ENCODE measurements at places on chromosomes 16 and 17. TPM values are rescaled to one million over a fixed set of nuclear protein-coding genes. Genes with fewer than 3 reads are reported as not detected.

GRCh38 chr16:75028544-75029135 lies 29.8 kb downstream of the ZNRF1 start:
- no peak for DNase-seq

Gene KRT23
- 0.16 TPM for polyA plus RNA-seq

Gene NME3
- 20.7 TPM for polyA plus RNA-seq

GRCh38 chr16:47377154-47377553 lies 83.7 kb downstream of the ITFG1 start:
- DNase-seq: no peak

DNA sequence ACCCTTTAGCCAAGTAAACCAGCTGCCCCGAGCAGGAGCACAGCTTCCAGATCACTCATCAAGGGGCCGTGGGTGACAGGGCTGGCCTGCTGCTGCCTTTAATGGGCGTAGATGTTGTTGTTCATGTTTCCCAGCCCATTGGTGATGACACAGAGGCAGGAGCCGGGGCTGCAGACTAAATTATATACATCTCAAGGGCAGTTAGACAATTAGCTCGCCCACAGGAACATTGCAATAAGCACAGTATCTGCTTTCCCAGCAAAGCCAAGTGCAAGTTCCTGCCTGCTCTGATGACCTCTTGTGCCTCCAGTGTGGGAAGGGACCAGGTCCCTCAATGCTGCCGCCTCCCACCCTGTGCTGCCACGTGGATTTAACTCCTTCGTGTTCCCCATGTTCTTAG lies 485.8 kb downstream of the MAF start:
- DNase-seq: no peak

Gene RNF112
- polyA plus RNA-seq: 3.7 TPM

GRCh38 chr17:74274060-74274708 lies at the start of gene DNAI2:
DNAI2 (plus strand) TSS chr17:74274234; CDS start chr17:74281818, 7,584 bp downstream.
- peak; percentile 81 for DNase-seq

Gene MYO15B
- 102 TPM for polyA plus RNA-seq

Gene CHST5
- not detected for polyA plus RNA-seq

DNA sequence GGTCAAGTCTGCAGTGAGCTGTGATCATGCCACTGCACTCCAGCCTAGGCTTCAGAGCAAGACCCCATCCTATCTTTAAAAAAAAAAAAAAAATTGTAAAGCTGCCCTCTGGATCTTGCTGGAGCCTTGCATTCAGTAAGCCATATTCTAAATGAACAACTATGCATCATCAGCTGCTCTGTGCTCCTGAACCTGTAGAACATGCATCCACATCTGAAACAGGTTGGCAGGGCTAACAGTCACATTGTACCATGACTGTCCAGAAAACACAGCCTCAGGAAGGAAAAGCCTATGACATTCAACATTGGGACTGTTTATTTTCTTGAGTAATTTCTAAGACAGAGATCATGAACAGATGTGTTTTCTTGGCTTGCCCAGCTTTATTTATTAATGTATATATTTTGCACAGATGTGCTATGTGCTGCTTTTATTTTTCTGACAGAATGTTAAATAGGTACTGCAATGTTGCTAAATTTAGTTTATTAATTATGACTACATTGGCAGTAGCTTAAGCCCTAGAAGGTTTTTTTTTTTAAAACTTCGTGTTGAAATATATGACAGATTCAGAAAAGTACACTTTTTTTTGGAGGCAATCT lies 19.8 kb downstream of the ACSF2 start:
- no peak for DNase-seq

Gene TMEM238L
- not detected for polyA plus RNA-seq

- no peak for DNase-seq
These were observed 151.1 kb downstream of the KCNJ18 start for GRCh38 chr17:21843318-21843865.

DNA sequence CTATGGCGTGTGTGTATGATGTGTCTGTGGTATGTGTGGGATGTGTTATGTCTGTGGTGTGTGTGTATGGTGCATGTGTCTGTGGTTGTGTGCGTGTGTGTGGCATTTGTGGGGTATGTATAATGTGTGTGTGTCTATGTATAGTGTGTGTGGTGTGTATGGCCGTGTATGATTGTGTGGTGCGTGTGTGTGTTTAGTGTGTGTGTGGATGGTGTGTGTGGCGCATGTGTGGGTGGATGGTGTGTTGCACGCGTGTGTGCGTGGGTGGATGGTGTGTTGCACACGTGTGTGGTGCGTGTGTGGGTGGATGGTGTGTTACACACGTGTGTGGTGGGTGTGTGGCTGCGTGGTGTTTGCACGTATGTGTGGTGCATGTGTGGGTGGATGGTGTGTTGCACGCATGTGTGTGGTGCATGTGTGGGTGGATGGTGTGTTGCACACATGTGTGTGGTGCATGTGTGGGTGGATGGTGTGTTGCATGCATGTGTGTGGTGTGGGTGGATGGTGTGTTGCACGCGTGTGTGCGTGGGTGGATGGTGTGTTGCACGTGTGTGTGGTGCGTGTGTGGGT lies 5.6 kb upstream of the SLC38A10 start:
- DNase-seq: no peak

GRCh38 chr17:78558989-78559388 lies 18.2 kb downstream of the DNAH17 start:
- DNase-seq: no peak

Gene CHD9NB
- 1.5 TPM for polyA plus RNA-seq

Gene KCTD11
- polyA plus RNA-seq: 6.6 TPM

GRCh38 chr16:50282010-50282538 lies 15.7 kb downstream of the ADCY7 start:
- DNase-seq: peak; percentile 72

- DNase-seq: no peak
These were observed 30.1 kb downstream of the QPRT start for GRCh38 chr16:29708917-29709600.

DNA sequence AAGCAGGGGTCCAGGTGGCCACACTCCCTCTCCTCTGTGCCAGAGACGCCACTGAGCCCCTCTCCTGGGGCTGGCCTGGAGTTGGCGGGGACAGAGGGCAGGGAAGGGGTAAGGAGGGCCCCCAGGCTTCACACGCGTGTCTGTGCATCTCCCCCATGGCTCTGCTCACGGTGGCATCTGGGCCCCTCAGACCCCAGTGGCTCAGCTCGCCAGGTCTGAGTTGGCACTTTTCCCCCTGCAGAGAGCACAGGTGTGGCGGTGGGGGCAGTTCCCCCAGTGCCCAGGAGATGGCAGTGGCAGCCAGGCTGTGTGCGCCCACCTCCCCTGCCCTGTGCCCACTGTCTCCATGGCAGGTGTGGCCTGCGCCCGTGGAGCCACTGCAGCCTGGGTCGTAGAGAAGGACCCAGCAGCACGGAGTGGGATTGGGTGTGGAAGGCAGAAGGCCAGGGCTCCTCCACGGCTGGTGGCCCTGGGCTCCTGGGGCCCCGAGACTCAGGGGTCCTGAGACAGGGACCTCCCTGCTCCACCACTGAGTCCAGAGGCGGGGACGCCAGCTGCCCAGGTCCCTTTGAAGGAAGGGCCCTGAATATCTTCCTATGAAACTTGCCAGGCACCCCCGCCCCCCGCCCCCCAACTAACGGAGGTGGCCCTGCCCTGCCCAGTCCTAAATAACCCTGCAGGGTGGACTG lies 4.3 kb upstream of the APRT start:
- DNase-seq: no peak

Gene CLEC16A
- polyA plus RNA-seq: 15.0 TPM

Gene RTN4RL1
- polyA plus RNA-seq: 0.86 TPM

DNA sequence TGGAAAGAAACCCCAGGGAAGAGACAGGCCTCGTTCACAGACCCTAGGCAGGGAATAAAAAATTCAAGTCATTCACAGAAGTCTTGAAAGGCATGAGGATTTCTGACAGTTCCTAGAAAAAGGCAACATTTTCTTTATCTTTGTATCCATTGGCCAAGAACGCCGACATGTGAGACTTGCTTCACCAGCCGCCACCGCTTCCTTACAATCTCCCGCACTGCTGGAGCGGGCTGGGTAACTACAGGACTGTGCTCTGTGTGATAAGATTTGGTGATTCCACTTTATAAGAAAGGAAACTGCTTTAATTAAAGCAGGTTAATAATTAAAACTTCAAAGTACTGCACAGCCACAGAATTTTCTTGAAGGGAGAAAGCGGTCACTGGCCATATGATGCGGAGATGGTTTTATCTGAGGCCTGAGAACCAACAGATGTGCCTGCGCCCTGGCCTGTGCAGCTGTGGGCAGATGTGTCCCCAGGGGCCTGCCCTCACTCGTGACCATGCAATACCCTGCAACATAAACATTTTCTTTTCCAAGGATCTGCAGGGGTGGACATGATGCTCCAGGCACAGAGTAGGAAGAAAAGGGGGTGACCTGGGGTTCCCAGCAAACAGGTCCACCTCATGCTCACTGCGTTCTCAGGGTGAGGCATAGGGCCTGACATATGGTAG lies 13.0 kb upstream of the LGALS3BP start:
- DNase-seq: no peak

DNA sequence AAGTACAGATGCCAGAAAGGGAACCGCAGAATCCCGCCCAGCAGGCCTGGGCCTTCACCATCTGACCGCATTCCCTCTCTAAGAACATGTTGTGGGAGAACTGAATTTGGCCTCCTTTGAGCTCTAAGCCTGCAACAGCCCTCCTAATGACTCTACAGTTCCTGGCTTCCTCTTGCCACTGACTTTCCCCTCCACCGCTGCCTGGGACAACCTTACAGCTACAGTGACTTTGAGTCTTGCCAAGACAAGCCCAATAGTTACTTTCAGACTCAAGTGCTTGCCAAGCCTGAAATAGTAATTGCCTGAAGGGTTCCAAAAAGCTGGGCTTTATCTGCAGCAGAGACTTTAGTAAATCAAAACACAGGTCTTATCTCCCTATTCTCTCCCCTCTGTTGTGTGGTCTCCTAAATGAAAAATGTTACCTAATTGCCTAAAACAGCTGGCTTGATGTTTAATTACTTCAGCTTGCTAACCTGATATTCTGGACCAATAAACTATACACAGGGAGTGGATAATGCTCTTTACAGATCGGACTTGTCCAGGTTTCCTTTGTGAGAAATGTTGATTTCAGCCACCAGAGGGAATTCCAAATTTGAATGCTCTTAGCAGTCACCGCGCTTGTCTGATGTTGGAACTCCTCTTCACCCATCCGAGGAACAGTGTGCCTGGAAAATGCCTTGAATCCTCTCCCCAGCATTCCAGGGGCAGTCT lies 85.1 kb upstream of the TBX2 start:
- DNase-seq: peak; percentile 89

DNA sequence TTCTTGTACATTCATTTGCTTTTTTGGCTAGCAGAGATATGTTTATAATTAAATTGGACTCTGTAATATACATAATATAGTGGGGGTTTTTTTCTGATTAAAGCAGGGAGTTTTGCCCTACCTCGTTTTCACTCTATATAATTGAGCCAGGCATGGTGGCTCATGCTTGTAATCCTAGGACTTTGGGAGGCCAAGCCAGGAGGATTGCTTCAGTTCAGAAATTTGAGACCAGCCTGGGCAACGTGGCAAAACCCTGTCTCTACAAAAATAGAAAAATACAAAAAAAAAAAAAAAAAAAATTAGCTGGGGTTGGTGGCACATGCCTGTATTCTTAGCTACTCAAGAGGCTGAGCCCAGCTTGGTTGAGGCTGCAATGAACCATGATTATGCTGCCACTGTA lies 42.2 kb downstream of the PAFAH1B1 start:
- DNase-seq: no peak

DNA sequence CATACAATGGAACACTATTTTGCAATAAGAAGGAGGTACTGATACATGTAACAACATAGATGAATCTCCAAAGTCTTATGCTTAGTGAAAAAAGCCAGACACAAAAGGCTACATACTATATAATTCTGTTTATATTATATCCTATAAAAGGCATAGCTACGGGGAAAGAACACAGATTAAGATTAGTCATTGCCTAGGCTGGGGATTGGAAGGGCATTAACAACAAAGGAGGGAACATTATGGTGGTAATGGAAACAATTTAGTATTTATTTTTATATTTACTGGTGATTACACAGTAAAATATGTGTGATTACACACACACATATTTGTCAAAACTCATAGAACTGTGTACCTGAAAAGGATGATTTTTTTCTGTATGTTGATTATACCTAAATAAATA lies 278.1 kb downstream of the ZFHX3 start:
- DNase-seq: no peak

Gene TMEM235
- polyA plus RNA-seq: not detected

- DNase-seq: peak; percentile 64
These were observed 30.3 kb downstream of the CPSF4L start for GRCh38 chr17:73231395-73231794.

GRCh38 chr16:11681556-11681955 lies 13.3 kb downstream of the SNN start:
- no peak for DNase-seq

- DNase-seq: no peak
These were observed 23.3 kb downstream of the ZNF75A start for GRCh38 chr16:3328643-3329042.

- DNase-seq: no peak
These were observed 92.4 kb upstream of the HS3ST2 start for GRCh38 chr16:22721511-22722100.

Gene TPSD1
- polyA plus RNA-seq: 1.2 TPM

- no peak for DNase-seq
These were observed 45.8 kb downstream of the ACTG1 start for GRCh38 chr17:81466564-81467472.

Gene CLDN6
- 6.3 TPM for polyA plus RNA-seq

Gene NCOR1
- polyA plus RNA-seq: 68.1 TPM

Gene PRSS33
- polyA plus RNA-seq: not detected

DNA sequence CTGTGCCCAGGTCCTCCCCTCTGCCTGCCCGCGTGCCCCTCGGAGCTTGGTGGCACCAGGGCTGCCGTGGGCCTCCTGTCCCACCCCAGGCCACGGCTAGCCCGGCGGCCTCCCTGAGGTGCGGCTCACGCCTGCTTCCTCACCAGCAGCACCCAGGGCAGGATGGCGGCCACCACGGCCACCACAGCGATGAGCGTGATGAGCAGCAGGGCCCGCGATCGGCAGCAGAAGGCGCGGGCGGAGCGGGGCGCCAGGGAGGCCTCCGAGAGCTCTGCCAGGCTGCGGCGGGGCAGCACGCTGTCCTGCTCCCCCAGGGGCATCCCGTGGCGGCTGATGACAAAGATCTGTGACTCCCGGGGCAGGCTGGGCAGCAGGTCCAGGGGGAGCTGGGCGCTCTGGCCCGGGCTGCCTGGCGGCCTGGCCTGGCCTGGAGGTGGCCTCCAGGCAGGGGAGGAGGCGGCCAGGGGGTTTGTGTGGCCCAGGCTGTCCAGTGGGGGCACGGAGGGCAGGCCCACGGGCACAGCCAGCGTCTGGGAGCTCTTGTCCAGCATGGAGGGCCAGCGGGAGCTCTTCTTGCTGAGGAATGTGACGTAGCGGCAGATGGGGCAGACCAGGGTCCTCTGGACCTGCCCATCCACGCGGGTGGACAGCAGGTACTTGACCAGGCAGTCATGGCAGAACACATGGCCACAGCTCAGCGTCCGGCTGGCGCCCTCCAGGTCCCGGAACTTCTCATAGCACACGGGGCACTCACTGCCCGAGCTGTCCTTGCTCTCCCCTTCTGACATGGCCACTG lies 4.8 kb downstream of the RNF222 start:
- DNase-seq: no peak

DNA sequence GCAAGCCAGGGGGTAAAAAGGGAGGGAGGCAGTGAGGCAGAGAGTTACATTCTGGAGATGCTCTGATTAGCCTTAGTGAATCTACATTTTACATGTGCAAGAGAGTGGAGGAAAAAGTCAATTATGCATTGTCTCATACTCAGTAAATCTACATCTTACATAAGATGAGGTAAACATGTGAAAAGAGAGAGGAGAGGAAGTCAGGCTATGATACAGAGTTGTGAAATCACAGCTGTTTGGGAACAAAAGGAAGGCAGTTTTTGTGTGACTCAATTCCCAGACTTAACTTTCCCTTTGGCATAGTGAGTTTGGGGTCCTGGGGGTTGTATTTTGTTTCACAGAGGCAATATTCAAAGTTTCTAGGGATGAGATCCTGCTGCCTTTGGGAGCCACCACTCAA lies 67.8 kb downstream of the GP2 start:
- DNase-seq: no peak
